Panc1 (cell line): ENCODE measurements at places on chromosomes 1 and 21.

GRCh38 chr1:46480959-46481646 is 8.5 kb upstream of the DMBX1 start:
- no peak for DNase-seq

GRCh38 chr1:46300673-46301405 is 2.6 kb downstream of the LRRC41 start:
- DNase-seq: no peak

DNA sequence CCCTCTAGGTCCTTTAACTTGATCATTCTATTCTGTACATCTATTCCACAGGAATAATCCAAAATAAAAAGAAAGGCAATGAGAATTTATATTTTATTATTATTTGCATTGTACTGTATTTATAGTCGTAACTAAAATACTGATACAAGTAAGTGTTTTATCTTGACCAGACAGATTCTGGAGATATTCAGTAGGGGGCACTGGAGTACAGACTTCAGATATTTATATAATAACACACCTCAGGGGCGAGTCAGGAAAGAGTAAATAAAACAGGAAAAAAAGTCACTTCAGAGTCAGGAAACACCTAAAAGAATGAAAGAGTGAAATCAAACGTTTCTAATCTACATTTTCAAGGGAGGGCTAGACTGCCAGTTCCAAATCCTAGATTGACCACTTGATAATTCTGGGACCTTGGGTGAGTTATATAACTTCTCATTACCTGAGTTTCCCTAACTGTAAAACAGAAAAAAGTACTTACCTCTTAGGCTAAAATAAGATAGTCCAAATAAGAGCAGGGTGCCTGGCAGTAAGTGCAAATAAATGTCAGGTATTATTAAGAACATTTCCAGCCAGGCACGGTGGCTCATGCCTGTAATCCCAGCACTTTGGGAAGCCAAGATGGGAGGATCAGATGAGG is 31.1 kb upstream of the MTF1 start:
- DNase-seq: peak; percentile 28

- no peak for DNase-seq
Observed at GRCh38 chr1:41872074-41872473, 46.6 kb downstream of the HIVEP3 start.

DNA sequence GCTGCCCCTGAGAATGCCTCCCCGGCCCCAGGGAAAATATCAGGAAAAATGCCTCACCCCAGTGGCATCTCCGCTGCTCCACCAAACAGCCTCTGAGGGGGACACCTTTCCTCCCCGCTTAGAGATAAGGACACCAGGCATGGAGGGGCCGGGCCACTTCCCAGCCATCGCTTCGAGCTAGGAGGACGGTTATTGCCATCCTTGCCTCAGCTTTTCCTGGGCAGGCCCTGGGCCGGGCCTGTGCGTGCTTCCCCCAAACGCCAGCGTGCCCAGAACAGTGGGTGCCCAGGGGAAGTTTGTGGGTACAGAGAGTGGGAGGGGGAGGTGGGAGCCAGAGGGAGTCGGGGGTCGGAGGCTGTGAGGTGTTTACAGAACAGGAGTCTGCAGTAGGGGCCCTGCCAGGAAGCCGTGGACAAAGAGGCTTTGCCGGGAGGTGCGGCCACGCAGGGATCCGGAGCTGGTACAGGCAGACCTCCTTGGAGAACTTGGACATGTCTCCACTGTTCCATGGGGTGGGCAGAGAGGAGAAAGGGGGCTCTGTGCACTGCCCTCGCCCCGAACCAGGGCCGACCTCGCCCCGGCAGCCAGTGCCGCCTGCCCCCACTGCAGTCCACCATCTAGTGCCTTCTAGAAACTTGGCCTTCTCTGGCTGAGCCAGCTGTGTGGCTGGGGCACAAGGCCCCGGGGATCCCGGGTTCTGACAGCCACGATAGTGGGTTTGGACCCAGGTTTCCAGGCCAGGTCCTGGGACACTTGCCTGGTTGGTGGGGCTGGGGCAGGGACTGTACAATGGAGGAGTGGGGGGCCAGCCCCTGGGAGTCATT is 33.5 kb upstream of the TTC34 start:
- DNase-seq: no peak

DNA sequence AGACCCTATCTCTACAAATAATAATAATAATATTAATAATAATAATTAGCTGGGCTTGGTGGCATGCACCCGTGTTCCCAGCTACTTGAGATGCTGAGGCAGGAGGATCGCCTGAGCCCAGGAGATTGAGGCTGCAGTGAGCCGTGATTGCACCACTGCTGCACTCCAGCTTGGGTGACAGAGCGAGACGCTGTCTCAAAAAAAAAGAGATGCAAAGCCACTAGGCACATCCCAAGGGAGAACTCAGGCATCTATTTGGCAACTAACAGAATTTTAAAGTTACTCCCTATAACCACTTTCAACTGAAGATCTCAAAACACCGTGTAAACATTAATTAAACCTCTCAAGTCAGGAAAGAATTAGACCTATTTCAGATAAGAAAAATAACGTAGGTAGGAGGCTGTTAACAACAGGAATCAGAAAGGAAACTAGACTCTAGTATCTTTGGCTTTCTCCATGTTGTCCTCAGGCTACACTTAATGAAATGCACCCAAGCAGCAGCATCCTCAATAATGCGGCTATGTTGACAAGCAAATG is 3.7 kb downstream of the RNF19B start:
- no peak for DNase-seq

DNA sequence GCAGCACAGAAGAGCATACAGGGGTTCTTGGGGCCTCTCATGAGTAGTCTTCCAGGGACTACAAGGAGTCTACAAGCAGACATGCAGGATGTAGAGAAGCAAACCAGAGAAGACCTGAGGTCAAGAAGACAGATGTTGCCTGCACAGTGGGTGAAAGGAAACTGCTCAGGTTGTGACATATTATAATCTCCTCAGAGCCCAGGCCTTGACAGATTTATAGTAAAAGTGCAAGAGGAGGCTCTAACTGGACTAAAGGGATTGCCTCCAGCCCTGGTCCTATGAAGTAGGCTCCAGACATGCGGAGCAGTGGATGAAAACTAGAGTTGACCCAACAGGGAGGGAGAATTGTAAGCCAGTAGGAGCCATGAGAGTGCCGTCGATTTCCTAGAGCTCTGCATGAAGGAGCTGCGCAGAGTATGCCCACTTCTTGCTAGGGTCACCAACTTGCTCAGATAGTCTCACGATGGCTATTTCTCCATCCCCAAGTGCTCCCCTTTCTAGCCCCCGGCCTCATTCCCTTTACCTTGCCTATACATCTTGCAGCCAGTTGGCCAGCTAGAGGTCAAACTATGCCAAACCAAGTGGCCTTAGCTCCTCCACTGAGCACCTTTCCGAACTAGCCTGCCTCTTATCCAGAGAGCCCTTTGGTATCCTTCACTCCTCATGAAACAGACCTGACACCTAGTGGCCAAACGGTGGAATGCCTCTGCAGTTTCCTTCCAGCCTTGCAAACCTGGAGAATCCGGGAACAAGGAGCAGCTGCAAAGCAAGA is 36.2 kb upstream of the IPO9 start:
- peak; percentile 80 for DNase-seq

DNA sequence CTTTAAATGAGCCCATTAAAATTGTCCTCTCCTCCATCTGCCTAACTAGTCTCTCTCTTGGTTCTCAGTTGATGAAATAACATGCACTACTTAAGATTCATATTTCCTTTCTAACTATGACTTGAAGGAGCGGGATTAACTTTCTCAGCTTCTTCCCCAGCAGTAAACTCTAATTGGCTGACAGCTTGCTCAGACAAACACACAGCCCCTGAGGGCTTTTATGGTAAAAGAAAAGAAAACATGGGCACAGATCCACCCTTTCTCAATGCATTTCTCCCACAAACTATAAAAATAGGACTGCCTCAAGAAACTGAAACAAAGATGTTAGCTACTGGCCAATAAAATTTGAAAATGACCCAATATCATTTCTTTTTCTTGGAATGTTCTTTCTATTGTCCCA is 703.1 kb downstream of the ADGRL2 start:
- no peak for DNase-seq

- DNase-seq: peak; percentile 94
Observed at GRCh38 chr1:29181413-29182225, at the start of gene SRSF4. Gene SRSF4, minus strand, starts transcription at chr1:29181900. Its CDS starts 148 bp downstream, at chr1:29181752.

GRCh38 chr21:29008367-29008766 is 10.8 kb downstream of the RWDD2B start:
- DNase-seq: no peak

DNA sequence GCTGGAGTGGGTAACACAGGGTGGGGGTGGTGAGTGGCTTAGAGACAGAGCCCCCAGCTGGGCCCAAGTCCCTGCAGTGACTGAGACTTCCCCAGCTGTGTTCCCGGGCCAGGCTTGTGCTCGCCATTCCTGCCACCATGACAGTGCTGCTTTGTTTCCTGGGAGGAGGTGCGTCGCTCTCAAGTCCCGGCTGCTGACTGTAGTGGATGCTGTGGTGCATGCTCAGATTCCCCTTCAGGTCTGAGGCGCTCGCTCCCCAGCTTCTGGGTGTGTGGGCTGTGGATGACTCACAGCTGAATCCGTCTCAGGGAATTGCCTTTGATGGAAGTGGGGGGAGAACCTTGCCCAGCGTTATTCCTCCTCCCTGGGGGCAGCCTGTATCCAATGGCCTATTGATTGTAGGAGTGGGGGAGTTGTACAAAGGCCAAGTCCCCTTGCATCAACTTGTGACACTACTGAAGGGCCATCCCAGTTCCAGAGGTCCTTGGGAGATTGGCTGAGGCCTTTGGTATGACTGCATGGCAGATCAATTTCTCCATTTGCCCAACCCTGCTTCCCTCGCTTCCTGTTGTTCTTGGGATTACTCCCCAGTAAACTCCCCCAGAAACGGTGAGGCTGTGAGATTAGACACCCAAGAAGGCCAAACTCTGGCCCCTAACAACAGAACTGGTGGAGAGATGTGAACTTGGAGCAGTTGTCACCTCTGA is 17.8 kb upstream of the POU3F1 start:
- DNase-seq: no peak

- DNase-seq: no peak
Observed at GRCh38 chr1:31778763-31779488, 14.8 kb upstream of the ADGRB2 start.
